AG04449 (cell line): ENCODE measurements at places on chromosomes 3 and 15.
A peak's percentile ranks its signal among the peaks of the same experiment; 100 is the strongest.

- no peak for DNase-seq
These were observed 137.5 kb downstream of the OPA1 start for GRCh38 chr3:193730511-193730910.

DNA sequence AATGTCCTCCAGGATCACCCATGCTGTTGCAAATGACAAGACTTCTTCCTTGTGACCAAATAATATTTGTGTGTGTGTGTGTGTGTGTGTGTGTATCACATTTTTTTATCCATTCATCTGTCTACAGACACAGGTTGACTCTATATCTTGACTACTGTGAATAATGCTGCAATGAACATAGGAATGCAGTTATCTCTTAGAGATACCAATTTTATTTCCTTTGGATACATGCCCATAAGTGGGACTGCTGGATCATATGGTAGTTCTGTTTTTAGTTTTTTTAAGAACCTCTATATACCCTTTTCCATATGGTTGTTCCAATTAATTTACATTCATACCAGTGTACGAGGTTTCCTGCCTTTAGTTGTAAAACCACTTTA is 41.7 kb downstream of the GPR176 start:
- DNase-seq, result no peak

GRCh38 chr15:78506971-78507830 is at the start of gene HYKK:
Gene HYKK, plus strand, starts transcription at chr15:78507577. Its CDS starts 5,512 bp downstream, at chr15:78513089.
- peak; percentile 82 for DNase-seq

- peak; percentile 24 for DNase-seq
These were observed 2.9 kb downstream of the TNFSF10 start for GRCh38 chr3:172520301-172520831.

- no peak for DNase-seq
These were observed at the start of gene TMOD2 for GRCh38 chr15:51750792-51751696. Gene TMOD2, plus strand, starts transcription at chr15:51751597. Its CDS starts 14,845 bp downstream, at chr15:51766442.

DNA sequence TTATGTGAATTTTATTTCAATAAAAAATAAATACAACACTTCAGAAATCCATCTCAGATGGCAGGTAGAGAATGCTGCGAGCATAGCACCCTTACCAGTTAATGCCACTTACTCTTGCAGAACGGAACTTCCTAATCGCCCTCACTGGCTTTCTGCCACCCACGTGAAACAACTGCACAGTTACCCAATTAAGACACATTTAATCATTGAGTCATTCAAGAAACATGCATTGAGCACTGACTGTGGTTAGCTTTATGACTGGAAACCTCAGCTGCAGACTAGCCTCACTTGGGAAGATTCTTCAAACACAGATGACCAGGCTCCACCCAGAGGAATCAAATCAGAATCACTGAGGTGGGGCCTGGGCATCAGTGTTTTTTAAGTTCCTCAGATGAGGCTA is 5.6 kb upstream of the MFGE8 start:
- peak; percentile 99 for DNase-seq

- DNase-seq, result no peak
These were observed 11.8 kb downstream of the CACNA1D start for GRCh38 chr3:53506110-53506762.

DNA sequence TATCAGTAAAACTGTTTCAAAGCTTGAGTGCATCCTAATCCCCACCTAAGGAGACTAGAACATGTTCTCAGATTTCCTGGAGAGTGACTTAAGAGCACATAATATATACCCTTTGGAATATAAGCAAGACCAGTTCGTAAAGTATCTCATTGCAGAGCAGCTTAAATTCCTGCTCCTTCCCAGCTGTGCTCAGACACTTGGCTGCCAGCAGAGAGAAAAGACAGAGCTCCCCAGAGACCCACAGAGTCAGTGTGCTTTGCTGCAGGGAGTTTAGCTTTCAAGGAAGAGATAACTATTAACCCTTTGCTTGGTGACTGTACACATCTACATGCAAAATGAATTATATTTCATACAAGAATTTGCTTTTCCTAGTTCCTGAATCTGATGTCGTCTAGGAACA is 338.1 kb upstream of the ARHGEF26 start:
- DNase-seq, result no peak

- no peak for DNase-seq
These were observed 13.3 kb downstream of the GYG1 start for GRCh38 chr3:149004622-149005021.

DNA sequence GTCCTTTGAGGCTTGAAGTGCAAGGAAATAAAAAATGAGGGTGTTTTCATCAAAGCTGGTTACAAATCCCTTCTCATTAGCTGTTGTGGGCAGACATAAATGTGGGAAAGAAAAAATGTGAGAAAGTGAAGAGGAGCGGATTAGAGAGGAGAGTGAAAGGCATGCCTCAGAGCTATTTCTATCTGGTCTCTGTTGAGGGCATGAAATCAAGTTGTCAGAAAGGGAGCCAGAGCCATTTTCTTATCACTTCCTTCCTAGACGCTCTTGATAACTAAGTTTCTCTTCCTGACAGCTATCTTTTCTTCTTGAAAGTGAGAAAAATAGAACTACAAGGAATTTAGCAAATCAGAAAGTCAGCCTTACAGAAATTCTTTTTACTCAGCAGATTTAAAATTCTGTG is 20.8 kb upstream of the CAPN3 start:
- no peak for DNase-seq

DNA sequence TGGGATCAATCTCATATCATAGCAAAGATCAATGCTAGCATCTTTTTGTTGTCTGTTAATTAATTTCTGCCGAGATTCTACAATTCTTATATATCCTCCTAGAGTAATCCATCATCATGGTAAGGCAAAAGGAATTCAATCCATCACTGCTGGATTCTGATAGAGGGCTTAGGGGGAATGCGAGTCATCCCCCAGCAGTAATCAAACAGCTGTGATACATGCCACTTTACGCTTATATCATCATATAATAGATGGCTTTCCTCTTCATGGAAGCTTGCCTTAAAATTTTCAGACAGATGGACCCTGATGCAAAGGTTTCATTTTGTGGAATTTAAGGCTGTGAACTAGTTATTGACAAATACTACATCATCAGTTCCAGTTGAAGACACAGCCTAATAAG is 645.9 kb downstream of the CADM2 start:
- no peak for DNase-seq

DNA sequence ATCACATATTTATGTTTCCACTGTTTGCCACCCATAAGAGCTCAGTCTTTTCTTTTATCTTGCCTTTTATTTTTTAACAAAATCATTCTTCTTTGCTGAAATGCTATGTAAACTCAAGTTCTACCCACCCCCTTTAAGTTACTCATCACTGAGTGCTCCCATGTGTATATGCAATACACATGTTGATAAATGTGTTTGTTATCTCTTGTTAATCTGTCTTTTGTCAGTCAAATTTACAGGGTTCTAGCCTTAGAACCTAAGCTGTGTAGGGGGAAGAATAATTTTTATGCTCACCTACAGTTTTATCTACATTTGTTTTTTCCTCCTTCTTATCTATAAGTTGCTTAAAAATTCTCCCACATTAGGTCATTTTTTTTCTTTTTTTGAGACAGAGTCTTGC is 1195.9 kb downstream of the ROBO2 start:
- DNase-seq, result no peak

DNA sequence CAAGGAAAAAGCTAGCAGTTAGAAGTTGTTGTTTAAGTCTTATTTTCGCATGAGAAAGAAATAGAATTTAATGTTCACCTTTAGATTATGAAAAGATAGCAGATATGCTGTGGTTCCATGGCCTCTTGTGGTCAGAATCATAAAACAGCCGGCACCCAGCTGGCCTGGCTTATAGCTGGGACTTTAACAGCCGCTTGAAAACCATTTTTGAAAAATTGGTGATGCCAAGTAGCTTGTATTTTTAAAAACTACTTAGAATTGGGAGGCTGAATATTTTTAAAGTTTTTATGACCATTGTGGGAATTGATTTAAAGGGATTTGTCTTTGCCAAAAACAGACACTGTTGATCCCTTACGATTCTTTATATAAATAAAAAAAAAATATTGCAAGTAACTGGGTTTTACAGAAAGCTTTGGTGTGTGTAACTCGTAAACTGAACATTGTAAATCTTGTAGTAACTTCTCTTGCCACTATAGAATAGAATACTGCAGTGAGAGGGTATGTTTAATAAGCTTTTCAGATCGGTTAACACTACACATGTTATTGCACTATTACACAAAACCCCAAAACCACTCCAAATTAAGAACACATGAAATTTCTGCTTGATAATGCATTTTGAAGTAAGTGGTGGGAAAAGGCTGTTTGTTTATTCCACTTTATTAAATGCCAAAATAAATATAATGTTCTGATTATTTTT is 6.6 kb downstream of the ARRDC4 start:
- no peak for DNase-seq

DNA sequence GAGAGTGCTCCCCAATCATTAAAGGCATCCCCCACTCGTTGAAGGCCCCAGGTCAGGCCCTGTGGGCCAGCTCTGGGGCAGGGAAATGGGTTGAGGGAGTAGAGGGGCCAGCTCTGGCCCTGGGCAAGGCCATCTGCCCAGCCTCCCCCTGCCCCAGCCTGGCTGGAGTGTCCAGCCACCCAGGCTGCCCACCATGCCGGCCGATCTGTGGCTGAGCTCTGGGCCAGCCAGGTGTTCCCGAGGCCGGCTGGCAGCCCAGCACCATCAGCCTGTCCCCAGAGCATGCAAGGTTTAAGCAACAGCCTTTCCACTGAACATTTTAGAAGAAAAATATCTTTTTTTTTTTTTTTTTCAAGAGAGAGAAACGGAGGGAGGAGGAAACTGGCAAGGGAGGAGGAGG is 62.8 kb upstream of the LINGO1 start:
- DNase-seq, result no peak
